Activated CD4-positive, alpha-beta memory T cell treated with anti-CD3 and anti-CD28 coated beads for 36 hours (primary cell): ENCODE measurements at places on chromosomes 2 and 18. TPM values are rescaled to one million over a fixed set of nuclear protein-coding genes. Genes with fewer than 3 reads are reported as not detected.

GRCh38 chr2:102273619-102274211 lies 37.6 kb upstream of the IL1RL1 start:
- no peak overlapping the region for H3K4me3 ChIP-seq
- no peak overlapping the region for H3K27ac ChIP-seq
- H3K27me3 ChIP-seq = peaks cover 5% of the 10 kb centered on the region

DNA sequence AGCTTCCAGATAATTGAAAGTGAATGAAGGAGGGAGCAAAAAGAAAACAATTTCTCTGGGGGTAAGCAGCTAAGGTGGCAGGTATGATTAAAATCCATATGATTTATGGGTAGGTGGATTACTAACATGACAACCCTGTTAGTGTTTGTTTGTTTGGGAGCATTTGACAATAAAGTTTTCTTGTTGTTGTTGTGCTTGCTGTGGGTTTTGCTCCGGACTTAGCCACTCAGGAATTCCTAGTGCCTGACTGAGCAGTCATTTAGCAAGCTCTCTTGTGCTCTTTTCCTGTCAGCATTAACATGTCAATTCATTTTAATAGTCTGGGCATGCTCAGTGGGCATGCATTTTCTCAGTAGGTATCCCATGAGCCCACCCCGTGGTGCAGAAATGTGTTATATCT lies 674.8 kb upstream of the ZEB2 start:
- H3K4me1 ChIP-seq = no peaks in the 10 kb centered on the region
- no peak for DNase-seq
- no peak overlapping the region for H3K4me3 ChIP-seq
- no peaks in the 10 kb centered on the region for H3K27me3 ChIP-seq
- H3K36me3 ChIP-seq = no peaks in the 10 kb centered on the region

- no peaks in the 10 kb centered on the region for H3K4me1 ChIP-seq
- no peak overlapping the region for H3K27ac ChIP-seq
- H3K27me3 ChIP-seq = peaks cover 4% of the 10 kb centered on the region
- no peak for DNase-seq
These were observed 139.7 kb downstream of the HRH4 start for GRCh38 chr18:24600076-24600654.

GRCh38 chr18:46555724-46556123 lies 101.3 kb downstream of the LOXHD1 start:
- no peaks in the 10 kb centered on the region for H3K4me1 ChIP-seq
- H3K27me3 ChIP-seq = no peaks in the 10 kb centered on the region
- no peak overlapping the region for H3K4me3 ChIP-seq
- peak; percentile 11 for DNase-seq
- H3K36me3 ChIP-seq = no peaks in the 10 kb centered on the region
- no peak overlapping the region for H3K27ac ChIP-seq

GRCh38 chr2:119385466-119385865 lies 18.7 kb downstream of the DBI start:
- no peaks in the 10 kb centered on the region for H3K36me3 ChIP-seq
- peaks cover 6% of the 10 kb centered on the region for H3K4me1 ChIP-seq
- no peak for DNase-seq
- no peak overlapping the region for H3K27ac ChIP-seq
- no peak overlapping the region for H3K4me3 ChIP-seq
- peaks cover 21% of the 10 kb centered on the region for H3K27me3 ChIP-seq

- peaks cover 62% of the 10 kb centered on the region for H3K4me1 ChIP-seq
- peak overlapping the region; percentile 95 for H3K4me3 ChIP-seq
- DNase-seq = no peak
- H3K27ac ChIP-seq = peak overlapping the region; percentile 98
These were observed 3.6 kb downstream of the ARID5A start for GRCh38 chr2:96540136-96540535.

The PAX8 gene
- total RNA-seq = 2.6 TPM
